ENCODE measurements at places on chromosomes 3 and 15.
A peak's percentile ranks its signal among the peaks of the same experiment; 100 is the strongest.

DNA sequence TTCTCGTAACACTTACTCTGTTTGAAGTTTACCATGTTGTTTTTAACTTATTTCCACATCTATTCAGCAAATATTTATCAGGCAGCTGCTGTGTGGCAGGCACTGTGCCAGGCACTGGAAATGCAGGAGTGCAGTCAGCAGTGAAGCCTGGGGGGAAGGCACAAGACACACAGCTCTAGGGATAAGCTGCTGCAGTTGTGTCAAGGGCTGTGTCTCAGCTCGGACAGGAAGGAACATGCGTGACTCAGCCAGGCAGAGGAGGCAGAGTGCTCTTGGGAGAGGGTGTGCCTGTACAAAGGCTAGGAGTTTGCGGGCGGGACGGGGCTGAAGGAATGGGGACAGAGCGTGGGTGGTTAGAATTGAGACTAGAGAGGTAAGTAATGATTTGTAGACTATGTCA is 24.7 kb downstream of the LYSMD4 start:
- DNase-seq = peak; percentile 88

DNA sequence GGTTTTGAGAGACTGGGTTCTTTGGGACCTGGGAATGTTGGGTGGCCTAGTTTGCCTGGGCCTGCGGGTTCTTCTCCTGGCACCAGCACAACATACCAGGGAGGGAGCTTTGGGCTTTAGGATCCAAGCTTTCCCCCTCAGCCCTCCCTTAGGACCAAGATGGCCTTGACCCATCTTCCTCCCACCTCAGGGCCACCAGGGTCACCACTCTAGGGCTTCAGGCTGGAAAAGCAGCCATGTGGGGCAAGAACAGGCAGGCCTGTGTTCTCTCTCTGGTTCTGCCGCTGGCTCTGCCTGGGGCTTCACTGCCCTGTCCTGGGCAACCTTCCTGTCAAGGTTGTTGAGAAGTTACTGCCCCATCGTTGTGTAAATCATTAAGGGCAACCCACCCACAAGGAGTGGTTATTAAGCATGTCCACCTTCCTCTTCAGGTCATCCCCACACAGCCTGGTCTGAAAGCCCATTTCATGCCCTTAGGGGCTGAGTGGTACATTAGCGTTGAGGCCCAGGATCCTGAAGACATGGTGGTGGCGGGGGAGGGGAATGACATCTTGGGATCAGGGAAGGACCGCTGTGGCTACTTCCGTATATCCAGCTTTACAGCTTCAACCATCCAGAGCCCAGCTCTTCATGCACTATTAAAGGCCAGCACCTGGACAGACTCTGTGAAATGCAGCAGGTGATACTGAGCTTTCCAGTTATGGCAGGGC is 652 bp downstream of the DUOX1 start:
- DNase-seq = no peak

DNA sequence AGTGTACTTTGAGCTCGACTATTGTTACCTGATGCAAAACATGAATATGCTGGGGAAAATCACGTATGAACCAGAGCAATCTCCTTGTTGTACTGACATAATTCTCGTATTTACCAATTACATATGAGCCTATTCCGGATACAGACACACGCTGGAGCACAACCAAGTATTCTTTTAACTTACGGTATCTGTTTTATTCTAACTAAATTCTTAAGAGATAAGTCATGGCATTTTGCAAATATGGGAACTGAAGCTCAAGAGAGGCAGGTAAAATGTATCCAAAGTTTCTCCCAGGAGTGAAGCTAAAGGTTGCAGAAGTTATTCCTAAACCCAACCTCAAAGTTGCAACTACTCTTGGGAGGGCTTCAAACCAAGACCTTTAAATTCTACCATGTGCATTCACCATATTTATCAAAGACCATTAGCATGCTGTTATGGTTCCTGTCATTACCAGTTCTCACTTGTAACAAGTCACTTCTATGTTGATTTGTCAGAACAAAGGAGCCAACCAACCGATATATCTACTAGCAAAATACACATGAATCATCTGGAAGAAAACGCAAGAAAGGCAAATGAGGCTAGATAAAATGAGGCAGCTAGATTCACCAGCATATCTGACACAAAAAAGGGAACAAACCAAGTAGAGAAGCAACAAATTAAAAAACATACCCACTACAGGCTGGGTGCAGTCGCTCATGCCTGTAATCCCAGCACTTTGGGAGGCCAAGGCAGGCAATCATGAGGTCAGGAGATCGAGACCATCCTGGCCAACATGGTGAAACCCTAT is 17.8 kb downstream of the TBL1XR1 start:
- no peak for DNase-seq

DNA sequence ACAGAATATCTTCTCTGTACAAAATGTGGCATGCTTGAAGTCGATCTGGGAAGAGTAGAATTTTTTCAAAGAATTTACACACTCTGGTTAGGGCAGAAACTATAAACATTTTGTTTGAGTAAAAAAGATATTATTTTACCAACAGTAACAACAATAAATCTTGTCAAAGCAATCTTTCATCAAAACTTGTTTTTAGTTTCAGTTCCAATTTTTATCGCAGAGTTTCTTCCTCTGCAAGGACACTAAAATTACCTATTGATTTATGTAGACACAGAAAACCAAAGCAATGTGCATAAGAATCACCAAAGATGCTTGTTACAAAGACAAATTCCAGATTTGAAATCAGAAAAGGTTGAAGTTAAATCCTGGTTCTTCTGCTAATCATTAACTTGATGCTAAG is 61.9 kb downstream of the CGGBP1 start:
- no peak for DNase-seq

DNA sequence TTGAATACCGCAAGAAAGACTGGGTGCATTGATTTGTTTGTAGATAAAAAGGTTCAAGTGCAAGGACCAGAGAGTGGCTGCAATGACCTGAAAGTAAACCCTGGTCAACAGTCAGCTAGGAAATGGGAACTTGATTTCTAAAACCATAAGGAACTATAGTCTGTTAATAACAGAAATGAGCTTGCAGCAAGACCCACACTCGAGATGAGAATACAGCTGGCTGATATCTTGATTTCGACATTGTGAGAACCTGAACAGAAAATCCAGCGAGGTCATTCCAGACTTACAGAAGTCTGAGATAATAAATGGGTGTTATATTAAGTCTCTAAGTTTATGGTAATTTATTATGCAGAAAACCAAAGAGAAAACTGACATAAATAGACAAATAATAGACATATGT is 177.3 kb downstream of the NFKBIZ start:
- DNase-seq = no peak

GRCh38 chr15:70406617-70407335 is 309.1 kb upstream of the TLE3 start:
- no peak for DNase-seq

GRCh38 chr3:129577925-129578786 is 28.3 kb downstream of the PLXND1 start:
- no peak for DNase-seq

- no peak for DNase-seq
Measured at GRCh38 chr15:84914351-84914750, 29.9 kb downstream of the SLC28A1 start.

- no peak for DNase-seq
Measured at GRCh38 chr3:152385761-152386160, 117.0 kb downstream of the MBNL1 start.

DNA sequence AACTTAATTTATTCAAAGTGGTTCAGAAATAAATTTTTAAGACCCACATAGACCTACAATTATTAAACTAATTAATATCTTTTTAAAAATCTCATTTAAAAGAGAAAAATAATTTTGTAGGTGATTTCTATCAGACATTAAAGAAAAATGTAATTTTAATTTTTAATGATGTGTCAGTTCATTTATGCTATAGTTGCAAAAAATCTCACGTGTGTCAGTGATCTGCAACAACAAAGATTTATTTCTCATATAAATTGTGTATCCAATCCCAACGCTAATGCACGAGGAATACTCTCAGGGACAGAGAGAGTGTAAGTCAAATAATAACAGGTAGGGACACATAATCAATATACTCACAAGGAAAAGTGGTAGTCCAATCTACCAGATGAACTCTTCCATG is 456.6 kb upstream of the CCDC54 start:
- no peak for DNase-seq

GRCh38 chr3:167302678-167303077 is 77.4 kb downstream of the ZBBX start:
- DNase-seq = no peak

DNA sequence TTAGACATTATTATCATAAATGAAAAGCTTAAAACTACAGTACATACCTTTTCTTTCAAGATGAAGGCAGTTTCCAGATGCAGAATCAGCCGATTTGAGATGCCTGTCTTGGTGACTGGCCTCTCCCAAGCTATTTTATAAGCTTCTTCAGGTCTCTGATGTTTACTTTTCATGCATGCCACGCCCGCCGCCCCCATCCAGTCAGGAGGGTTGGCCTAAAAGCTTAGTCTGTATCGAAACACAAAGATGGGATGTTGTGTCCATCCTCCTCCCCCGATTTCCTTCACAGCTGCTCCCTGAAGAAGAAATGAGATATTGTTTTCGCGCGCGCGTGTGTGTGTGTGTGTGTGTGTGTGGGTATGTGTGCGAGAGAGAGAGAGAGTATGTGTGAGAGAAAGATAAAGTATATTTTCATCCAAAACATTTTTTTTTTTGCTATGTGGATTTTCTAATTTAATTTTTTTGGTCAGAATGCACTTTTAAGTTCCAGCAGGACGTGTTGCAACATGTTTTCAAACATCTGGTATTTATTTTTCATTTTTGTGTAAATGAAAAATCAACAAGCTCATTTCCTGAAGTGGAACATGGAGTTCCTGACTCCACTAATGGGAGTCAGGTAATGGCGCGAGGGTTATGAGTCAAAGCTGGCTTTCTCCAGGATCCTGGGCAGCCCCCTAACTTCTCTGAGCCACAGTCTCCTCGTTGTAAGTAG is at the start of gene APOD:
Gene APOD (minus strand): TSS at position 110 of the 712 bp plus-strand sequence. CDS start 4,479 bp downstream, outside the sequence.
- DNase-seq = peak; percentile 33

DNA sequence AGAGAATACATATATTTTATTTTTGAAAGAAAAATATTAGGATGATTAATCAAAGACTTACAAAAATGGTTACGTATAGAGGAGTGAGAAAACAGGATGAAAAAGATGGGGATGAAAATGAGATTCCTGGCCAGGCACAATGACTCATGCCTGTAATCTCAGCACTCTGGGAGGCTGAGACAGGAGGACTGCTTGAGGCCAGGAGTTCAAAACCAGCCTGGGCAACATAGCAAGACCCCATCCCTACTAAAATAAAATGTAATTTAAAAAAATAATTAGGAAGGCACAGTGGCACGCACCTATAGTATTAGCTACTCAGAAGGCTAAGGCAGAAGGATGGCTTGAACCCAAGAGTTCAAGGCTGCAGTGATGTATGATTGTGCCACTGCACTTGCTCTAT is 11.9 kb downstream of the MYO9A start:
- DNase-seq = no peak

- no peak for DNase-seq
Measured at GRCh38 chr3:125003369-125003853, 52.4 kb downstream of the HEG1 start.

All from H4 (cell line).